Stimulated activated CD4-positive, alpha-beta T cell treated with anti-CD3 and anti-CD28 coated beads, Interleukin-1b, Interleukin-23, amount 100 ng/mL, for 24 hours (primary cell): ENCODE measurements at places on chromosomes 5 and 9.

DNA sequence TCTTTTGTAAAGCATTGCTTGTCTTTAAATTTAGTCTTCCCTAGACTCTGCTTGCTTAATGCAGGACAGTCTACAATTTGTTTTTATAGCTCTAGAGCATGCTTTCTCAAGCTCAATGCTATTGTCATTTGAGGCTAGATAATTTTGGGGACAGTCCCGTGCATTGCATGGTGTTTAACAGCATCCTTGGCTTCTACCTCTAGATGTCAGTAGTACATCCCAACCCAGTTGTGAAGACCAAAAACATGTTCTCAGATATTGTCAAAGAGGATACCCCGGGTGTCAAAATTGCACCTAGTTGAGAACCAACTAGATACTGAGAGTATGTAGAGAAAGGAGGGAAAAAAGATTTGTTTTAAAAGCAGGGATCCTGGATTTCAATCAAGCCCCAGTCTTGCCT lies 277.5 kb downstream of the CEMIP2 start:
- no peak for DNase-seq

GRCh38 chr5:122749886-122750285 lies 25.0 kb upstream of the SNX2 start:
- DNase-seq, result no peak

DNA sequence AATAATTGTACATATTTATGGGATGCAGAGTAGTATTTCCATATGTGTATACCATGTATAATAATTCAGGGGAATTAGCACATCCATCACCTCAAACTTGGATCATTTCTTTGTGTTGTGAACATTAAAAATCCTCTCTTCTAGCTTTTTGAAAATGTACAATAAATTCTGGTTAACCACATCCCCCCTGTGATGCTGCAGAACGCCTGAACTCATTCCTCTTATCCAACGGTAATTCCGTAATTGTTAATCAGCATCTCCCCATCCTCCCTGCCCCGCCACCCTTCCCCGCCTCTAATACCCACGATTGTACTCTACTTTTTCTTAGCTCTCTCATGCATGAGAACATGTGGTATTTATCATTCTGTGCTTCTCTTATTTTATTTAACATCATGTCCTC lies 127.7 kb upstream of the ANKRD55 start:
- DNase-seq, result no peak

DNA sequence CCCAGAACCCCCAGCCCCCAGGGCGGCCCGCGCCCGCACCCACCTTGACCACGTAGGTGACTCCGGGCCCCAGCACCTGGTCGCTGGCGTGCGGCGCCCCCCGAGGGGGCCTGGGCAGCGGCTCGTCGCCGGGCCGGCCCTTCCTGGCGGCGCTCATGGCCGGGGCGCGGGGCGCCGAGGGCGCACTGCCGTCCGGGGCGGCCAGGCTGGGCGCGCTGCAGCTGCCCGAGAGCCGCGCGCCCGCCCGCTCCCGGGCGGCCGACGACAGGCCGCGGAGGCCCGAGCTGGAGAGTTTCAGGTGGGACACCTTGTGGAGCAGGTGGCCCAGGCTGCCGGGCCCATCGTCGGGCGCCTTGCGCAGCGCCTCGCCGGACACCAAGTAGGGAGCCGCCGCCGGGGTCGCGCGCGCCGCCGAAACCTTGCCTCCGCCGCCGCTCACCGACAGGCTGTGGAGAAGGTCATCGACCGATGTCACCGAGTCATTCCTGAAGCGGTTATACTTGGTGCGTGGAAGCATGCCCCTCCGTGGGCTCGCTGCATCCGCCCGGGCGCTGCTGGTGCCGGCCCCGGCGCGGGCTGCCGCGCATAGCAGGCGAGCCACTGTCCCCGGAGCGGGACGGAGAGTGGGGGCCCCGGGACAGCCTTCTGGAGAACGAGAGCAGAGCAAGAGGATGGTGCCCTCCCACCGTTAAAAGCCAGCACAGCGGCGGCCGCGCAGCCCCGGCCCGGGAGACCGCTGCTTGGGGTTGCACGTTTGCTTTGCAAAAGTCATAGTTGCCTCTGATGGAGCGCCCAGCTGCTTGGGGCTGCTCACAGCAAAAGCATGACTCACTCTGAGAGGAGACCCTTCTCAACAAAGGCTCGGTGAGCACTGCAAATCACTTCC lies at the start of gene SHC3:
Gene SHC3, minus strand, starts transcription at position 875 of the 886 bp plus-strand sequence. Its CDS starts 358 bp downstream, at position 517.
- DNase-seq, result no peak

GRCh38 chr9:8232726-8233125 lies 433.1 kb upstream of the DMAC1 start:
- DNase-seq, result no peak

- DNase-seq, result peak; percentile 83
Measured at GRCh38 chr9:89427621-89428221, 70.2 kb downstream of the SEMA4D start.
